ENCODE measurements at places on chromosomes 6 and 20.

DNA sequence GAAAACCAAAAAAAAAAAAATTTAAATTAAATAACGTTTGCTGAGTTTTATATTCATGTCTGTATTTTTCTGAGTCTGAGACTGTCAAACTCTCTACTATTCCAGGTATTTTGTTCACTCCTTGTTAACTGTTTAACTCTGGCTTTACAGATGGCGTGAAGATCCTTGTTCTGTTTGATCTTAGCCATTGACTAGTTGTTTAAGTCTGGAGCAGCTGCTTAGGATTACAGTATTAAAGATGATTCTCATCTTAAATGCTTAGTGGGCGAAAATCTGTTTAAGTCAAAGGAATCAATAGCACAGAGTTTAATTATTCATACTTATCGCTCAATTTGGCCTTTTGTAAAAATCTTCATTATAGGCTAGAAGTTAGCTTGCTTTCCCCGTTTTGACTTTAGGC, 2.4 kb downstream of the PHACTR2 start:
- DNase-seq = no peak

DNA sequence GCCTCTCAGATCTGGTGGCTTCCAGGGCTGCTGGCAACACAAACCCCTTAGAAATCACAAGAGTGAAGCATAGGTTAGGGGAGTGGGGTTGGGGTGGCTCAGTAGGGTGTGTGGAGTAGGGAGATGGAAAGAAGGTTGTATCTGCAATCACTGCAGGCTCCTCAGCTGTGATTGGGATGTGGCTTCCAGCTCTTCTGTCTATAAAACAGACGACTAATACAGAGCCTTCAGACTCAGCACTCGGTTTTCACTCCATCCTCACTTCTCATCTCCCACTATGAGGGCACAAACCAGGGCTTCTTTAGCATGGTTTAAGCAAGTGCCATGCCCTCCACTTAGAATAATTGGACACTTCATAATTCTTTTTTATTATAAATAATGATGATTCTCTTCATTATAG, 46.4 kb upstream of the CAP2 start:
- no peak for DNase-seq

GRCh38 chr6:119961450-119961849, 611.9 kb upstream of the MAN1A1 start:
- no peak for DNase-seq

DNA sequence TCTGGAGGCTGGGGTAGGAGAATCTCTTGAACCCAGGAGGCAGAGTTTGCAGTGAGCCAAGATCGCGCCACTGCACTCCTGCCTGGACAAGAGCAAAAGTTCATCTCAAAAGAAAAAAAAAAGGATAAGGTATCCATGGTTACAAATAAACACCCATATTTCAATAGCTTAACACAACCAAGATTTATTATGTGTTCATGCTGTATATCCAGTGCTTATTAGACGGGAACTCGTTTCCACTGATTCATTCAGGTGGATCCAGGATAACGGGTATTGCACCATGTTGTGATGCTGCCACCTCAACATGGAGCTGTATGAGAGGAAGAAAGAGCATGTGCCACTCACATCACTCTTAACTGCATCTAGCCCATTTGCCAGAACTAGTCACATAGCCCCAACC, 69.1 kb upstream of the HIVEP1 start:
- no peak for DNase-seq

GRCh38 chr6:162485464-162485863, 242.1 kb downstream of the PRKN start:
- DNase-seq = no peak

- DNase-seq = no peak
Observed at GRCh38 chr20:2300420-2300819, 4.6 kb downstream of the TGM3 start.

DNA sequence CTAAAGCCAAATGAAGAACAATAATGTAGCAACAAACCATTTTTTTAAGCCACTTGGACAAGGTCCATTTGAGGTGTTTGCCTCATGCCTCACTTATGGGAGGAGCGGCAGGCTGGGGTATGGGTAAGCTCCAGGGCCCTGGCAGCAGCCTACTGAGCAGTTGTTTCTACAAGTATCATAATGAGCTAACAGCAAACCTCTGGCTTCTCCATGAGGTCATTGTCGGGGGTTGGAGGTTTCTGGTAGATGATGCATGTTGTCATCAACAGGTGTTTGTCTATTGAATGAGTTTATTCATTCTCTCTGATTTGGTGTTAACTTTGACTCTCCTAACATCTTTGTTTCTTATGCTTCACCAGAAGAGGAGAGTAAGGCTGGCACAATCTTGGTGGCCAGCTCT, 150.7 kb downstream of the TBC1D7 start:
- DNase-seq = no peak

- DNase-seq = no peak
Observed at GRCh38 chr20:24598346-24598745, 128.9 kb downstream of the SYNDIG1 start.

- DNase-seq = no peak
Observed at GRCh38 chr20:8608470-8608869, 460.4 kb upstream of the PLCB4 start.

DNA sequence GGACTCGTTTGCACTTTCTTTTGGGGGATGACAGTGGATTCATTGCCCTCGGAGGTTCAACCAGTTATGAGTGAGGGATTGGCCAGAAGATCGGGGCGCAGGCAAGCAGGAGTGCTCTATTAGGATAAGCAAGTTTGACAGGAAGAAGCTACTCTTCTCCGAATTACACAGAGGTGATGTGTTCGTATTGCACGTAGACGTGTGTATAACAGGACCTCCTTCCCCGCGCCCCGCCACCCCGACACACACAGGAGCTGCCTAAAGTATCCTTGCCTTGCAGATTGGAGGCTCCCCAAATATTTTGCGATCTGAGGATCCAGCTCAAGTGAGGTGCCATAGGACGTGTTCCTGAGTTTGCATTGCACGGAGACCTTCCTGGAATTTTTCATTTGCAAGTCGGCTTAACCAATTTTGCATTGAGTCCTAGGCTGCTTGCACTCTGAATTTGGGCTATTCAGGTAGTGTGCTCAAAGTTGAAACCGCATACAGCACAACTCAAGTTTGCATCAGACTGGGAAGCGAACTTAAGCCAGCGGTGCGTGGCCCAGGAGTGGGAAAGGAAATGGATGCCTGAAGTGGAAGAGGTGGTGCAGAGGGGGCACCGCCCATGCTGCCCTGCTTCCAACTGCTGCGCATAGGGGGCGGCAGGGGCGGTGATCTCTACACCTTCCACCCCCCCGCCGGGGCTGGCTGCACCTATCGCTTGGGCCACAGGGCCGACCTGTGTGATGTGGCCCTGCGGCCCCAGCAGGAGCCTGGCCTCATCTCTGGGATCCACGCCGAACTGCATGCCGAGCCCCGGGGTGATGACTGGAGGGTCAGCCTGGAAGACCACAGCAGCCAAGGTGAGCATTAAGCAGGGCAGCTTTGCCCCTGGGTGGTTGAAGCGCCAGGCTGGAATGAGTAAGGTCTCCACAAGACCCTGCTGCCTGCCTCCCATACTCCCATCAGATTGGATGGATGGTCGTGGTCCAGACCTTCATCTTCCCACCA, 770 bp downstream of the TCF19 start:
- DNase-seq = no peak

DNA sequence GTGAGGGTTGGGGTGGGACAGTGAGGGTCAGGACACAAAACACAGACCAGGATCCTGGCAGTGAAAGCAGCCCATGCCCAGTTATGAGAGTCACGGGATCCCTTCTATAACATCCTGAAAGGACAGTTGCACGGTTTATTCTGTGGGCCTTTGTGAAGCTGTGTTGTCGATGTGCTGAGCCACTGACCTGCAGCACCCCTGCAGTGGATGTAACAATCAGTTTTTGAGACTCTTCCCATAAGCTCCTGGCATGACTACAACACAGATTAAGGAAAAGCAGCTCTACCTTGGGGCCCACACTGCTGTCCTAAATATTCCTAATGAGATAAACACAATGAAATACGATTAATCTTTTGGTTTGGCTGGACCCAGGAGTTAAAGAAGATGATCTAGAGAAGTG, 3.7 kb downstream of the PYGB start:
- DNase-seq = no peak

DNA sequence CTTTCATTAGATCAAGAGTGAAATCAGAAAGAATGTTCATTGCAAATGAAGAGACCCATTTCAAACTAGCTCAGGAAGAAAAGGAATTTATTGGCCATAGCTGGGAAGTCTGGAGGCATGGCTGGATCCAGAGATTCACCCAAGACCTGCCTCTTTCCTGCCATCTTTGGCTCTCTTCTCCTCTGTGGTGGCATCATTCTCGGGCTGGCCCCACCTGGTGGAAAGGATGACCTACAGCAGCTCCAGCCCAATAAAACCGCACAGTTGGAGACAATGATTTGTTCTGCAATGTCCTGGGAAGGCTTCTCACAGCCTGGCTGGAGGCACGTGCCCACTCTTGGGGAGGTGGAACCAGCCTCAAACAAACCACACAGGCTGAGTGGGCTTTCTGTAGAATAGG, 18.1 kb upstream of the FERMT1 start:
- no peak for DNase-seq

DNA sequence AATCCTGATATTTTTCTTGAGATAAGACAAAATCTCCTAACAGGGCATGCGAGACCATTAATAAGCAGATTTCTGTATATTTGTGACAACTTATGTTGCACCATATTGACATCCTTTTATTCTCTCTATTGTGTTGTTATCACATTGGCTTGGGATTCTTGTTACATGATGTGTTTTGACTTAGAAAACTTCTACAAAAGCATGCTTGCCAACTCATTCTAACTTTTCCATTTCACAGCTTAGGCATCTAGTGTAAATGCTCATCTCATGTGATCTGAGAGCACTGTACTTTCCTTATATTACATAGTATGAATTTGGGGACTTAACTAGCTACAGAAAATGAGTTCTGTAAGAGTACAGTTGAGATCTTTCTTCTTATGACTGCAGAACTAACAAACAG, 1040.7 kb upstream of the ADGRB3 start:
- DNase-seq = no peak

GRCh38 chr20:51128198-51128597, 105.3 kb upstream of the KCNG1 start:
- no peak for DNase-seq

- DNase-seq = no peak
Observed at GRCh38 chr6:5181510-5182317, 79.0 kb downstream of the LYRM4 start.

DNA sequence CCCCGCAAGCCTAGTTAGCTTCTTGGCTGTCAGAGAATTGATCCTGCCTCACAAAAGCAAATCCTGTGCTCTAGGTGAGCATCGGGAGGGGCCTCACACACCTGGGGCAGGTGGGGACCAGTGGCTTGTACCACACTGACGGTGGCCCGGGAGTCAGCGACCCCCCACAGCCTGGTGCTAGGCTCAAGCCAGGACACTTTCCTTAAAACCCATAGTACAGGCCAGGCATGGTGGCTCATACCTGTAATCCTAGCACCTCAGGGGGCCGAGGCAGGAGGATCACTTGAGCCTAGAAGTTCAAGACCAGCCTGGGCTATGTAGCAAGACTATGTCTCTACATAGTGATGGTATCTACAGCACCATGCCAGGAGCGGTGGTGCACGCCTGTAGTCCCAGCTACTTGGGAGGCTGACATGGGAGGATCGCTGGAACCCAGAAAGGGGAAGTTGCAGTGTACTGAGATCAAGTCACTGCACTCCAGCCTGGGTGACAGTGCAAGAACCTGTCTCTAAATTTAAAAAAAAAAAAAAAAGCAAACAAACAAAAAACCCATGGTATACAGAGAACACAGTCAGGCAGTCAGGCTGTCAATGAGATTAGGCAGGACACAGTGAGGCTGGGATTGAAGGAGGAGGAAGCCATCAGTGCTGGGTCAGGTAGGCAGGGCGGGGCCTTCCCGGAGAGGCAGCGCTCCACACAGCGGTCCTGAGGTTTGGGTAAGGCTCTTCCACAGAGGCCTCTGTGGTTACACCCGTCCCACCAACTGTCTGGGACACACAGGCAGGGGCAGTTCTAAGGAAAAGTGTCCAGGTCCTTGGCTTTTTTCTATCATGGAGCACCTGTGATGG, 41.3 kb downstream of the SYNJ2 start:
- DNase-seq = no peak

- DNase-seq = no peak
Observed at GRCh38 chr20:64077094-64077493, 2.2 kb downstream of the RGS19 start.

DNA sequence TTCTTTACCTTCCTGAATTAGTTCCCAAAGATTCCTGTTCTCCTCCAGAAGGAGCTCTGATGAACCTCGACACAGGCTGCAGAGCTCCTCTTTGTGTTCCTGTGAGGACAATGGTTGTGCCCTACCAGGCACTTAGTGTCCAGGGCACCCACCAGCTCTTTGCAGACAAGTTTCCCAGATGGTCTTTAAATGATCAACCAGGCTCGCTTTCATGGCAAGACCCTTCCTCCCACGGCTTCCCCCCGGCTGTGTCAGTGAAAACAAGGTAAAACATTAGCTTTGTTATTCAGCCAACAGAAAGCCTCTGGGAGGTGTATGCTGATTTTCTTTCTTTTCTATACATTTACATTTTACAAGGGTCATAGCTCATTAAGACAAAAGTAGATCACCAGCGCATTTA, 32.3 kb upstream of the CNKSR3 start:
- no peak for DNase-seq

GRCh38 chr6:47592131-47592840, 106.1 kb upstream of the ADGRF4 start:
- DNase-seq = no peak

DNA sequence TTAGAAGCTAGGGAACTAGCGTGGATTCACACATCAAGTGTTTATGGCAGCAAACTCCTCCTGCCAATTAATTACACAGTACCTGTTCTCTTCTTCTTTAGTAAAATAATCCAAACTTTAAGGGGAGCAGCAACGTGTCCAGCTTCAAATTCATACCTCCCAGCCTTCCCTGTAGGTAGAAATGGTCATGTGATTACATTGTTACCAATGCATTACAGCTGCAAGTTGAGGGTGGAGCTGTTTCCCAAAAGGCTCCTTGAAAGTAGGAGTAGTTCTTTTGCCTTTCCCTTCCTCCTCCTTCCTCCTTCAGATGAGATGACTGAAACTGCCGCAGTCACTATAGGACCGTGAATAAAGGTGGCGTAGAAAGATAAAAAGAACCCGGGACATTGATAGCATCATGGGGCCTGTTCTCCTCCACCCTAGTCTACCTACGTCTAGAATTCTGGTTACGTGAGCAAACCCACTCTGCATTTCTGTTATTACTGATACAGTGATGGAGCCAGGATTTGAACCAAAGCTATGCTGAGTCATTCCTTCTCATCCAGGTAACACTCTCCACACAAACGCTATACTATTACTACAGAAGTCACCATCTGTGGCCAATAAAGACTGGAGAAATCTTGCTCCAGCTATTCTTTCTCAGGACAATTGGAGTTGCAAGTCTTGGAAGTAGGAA, 18.2 kb downstream of the LINC00237 start:
- no peak for DNase-seq
